ENCODE measurements at places on chromosomes 7 and 10. TPM values are rescaled to one million over a fixed set of nuclear protein-coding genes. Genes with fewer than 3 reads are reported as not detected.

DNMBP gene
- 14.4 TPM for total RNA-seq

HECW1 gene
- total RNA-seq: not detected

PGAM2 gene
- not detected for total RNA-seq

GRCh38 chr7:28405662-28406061, 6.7 kb upstream of the CREB5 start:
- no peak for DNase-seq
